ENCODE measurements at places on chromosomes 2 and 18.

- no peak for DNase-seq
Measured at GRCh38 chr2:37857575-37858399, 67.3 kb upstream of the RMDN2 start.

GRCh38 chr18:10094154-10094553, 180.3 kb downstream of the VAPA start:
- no peak for DNase-seq

DNA sequence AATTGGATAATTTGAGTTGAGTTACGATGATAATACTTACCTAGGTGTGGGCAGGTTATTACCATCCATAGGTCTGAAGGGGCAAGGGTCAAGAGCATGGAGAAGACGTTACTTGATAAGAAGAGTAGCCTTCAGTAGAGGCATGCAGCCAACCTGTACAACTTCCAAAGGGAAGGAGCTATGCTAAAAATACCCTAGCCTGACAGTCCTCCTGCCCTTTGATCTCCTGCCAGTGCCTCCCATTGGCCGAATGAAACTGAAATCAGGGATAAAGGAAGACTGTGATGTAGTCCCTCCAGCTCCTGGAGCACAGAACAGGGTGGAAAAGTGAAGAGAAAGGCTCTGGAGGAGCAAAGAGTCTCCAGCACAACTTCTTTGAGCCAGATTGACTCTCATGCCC, 487.4 kb downstream of the ADCYAP1 start:
- no peak for DNase-seq

- DNase-seq, result no peak
Measured at GRCh38 chr2:240569523-240569997, 1.3 kb downstream of the RNPEPL1 start.

DNA sequence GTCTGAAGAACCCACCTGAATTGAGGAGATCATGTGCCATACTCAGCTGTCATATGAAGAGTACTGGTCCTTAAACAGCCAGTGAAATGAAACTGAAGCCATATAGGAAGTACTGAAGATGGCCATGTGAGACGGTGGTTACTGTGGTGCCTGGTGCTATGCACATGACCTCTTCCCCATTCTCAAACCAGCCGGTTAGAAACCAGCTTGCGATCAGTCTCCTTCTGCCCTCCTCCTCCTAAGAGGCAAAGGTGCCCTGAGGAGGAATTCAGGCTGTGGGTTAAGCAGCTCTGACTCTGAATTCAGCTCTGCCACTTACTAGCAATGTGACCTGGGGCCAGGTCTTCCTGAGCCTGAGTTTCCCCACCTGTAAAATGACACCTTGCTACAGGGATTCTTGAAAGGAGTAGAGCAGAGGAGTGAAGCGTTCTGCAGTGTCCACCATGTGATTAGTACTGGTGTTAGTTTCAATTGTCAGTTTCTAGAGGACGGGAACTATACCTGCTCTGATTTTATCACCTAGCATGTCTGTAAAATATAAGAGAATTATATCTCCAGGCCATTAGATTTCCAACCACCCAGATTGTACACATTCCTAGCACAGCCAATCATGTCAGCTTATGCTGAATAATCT, 5.1 kb downstream of the FECH start:
- DNase-seq, result no peak

- DNase-seq, result no peak
Measured at GRCh38 chr18:68942230-68942629, 144.3 kb downstream of the CCDC102B start.
